Stimulated activated CD4-positive, alpha-beta T cell treated with anti-CD3 and anti-CD28 coated beads, Interleukin-15, amount 100 ng/mL, for 1 hour (primary cell): ENCODE measurements at places on chromosomes 7 and 10.

DNA sequence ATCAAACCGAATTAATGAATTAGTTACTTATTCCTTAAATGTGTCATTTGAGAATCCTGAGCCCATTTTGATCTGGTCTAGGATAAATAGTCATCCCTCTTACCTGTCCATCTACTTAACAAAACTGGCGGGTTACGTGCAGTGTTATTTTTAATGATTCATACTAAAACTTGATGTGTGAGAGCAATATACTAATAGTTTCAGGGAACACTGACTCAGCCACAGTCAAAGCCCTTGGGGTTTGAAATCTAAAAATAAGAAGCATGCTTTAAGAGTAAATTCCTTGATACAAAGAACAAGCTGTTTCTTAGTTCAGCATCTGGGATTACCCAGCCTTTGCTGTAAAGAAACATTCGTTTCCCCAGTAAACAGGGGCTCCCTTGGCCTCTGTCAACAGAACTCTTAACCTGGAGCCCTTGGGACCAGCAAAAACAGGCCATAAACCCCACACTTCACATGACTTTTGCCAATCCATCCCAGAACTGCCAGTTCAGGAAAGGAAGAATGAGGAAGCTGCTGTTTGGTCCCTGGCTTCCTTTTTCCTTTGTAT lies 370.6 kb upstream of the IGFBP3 start:
- DNase-seq = no peak

DNA sequence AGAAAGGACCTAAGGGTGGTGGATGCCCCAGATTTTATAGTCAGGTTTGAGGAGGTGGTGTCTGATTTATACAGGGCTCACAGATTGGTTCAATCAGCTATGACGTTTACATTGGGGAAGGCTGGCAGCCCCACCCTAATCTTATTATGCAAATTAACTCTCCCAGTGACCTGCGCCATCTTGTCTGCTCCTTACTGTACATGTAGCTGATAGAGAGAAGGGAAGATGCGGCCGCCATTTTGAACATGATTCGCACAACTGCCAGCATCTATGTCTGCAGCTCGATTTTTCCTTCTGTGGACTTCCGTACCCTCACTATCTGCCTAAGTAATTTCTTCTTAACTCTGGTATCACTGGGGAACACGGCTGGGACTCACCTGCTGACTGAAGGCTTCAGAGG lies 619.0 kb upstream of the DPP6 start:
- DNase-seq = no peak

DNA sequence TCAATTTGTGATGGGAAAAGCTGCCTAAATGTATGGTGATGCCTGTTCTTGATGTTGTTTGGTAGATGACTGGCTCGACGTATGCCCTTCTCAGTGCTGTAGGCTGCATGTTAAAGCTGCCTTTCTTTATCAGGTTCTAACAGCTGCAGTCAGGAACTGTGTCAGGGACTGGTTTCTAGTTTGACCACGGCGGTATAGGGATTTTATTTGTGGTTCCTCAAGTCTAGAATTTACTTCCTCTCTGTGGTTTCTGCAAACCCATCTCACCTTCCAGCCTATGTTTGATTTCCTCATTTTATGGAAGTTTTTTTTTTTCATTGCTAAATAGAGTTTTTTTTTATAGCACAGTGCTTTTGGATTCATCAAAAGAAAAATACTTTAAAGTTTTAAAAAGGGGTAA lies 26.5 kb downstream of the LMTK2 start:
- DNase-seq = no peak

DNA sequence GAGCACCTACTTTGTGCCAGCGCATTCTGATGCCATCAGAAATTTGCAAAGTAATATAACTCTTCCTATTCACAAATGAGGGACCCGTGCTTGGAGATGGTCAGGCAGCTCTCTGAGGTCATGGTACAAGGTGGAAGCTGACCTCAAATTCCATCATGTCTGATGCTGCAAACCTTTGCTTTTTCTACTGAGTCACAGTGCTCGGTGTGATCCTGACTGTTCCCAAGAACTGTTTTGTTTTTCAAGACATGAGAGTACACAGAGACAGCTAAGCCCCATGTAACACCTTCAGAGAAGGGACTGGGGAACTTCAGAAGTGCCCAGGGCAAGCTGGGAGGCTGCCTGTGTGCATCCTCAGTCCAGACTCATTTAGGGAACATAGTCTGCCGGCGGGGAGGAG lies 111.3 kb downstream of the FRMD4A start:
- DNase-seq = no peak

DNA sequence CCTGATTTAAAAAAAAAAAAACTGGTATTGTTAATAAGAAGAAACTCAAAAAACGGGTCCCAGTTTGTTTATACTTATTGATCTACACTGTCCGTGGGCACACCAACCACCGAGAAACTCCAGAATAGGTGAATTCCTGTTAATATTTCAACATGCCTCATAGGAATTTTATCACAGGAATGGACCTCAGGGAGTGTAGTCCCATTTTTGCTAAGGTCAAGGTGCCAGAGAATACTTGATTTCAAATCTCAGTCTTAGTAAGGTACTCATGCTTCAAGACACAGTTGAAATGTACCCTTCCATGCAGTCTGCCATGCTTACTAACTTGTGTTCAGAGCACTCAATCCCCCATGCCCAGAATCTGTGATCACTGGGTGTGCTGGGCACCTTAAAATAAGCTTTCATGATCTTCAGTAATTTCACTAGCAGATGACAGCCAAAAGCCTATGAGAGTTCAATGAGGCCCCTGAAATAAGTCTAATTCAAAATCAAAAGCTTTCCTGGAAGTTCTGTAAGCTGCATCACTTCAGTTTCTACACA lies 385.7 kb downstream of the TNS3 start:
- DNase-seq = no peak

- no peak for DNase-seq
These were observed 9.4 kb upstream of the PIP4K2A start for GRCh38 chr10:22723783-22724182.

DNA sequence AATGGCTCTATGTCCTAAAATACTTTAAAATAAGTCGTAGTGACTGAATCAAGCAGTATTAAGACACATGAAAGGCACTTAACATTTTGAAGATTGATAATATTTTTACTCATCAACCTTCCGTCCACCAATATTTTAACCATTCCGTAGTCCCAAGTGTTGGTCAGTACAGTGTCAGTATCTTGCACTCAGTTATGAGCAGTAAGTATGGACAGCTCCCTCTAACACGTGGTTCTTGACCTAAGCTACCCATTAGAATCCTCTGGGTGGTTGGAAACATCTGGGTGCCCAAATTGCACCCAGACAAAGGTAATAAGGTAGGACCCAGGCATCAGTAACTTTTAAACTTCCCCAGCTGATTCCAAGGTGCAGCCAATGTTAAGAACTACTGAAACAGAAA lies 260.2 kb downstream of the HDAC9 start:
- DNase-seq = no peak

DNA sequence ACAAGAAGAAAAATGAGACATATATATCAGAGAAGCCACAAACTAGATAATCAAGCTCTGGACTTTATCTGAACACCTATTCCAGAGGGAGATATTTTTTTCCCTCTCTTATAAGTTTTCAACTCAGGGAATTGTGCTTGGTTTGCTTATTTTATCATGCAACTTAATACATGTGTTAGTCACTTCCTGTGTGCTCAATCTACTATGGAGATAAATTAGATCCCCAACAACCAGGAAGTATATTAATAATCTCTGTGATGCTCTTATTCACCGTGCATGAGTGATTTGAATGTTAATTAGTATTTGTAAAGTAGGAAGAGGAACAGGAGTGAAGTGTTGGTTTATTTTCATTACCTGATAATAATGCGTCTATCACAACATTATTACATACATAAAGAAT lies 38.8 kb upstream of the ZNF365 start:
- no peak for DNase-seq

GRCh38 chr10:121270906-121271305 lies 327.3 kb downstream of the FGFR2 start:
- DNase-seq = no peak

DNA sequence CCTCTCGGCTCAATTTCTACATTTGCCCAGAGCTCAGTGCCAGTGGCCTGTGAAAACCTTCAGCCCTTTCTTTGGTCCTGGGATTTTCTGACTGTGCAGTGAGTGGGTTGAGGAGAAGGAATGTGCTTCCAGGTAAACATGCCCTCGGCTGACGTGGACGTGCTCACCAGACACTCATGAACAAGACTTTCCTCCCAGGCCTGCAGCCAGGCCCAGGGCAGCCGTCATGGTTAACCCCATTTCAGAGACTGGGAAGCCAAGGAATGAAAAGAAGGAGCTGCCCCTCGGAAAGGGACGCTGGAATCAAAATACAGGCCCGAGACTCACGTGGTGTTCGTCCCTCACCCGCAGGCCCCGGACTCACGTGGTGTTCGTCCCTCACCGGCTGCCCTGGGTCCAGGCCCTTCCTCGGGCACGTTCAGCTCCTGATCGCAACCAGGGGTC lies 8.8 kb upstream of the CALML5 start:
- DNase-seq = no peak

- DNase-seq = no peak
These were observed 79.7 kb downstream of the VIPR2 start for GRCh38 chr7:159064816-159065510.

DNA sequence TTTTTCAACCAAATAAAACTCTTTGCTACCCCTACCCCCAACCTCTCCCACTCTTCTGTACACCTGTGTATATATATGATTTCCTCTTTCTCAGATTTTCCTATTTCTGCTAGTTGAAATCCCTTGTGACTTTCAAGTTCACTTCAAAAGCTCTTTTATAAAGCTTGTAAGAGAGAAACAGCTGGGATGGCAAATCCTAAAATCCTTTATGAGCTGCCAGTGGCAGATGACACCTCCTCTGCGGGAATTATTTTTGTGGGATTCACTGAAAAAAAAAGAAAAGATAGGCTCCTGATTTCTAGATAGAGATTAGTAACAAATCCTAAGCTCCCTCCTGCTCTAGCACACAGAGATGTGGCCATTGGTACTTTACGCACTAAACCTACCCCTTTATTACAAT lies 92.9 kb downstream of the AHR start:
- no peak for DNase-seq

DNA sequence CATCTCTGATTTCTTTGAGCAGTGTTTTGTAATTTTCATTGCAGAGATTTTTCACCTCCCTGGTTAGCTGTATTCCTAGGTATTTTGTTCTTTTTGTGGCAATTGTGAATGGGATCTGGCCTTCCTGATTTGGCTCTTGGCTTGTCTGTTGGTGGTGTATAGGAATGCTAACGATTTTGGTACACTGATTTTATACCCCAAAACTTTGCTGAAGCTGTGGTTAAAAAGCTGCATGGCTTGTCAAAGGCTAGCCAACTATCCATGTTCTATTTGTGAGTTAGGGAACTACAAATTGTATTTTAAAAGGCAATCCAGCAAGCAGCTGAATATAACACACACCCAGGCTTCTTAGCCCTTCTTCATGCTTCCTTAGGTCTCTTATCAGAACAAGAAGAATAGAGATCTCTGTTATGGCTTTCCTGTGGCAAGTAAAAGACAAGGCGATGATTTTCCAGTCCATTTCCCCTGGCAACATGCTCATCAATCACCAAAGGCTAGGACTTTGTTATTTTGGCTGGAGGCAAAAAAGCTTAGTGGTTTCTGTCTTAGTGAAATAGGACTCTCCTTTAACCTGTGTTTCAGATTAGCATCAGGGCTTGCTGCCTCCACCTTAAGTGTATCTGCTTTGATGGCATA lies 77.5 kb downstream of the CDK6 start:
- no peak for DNase-seq

GRCh38 chr7:75924889-75925288 lies 9.9 kb downstream of the POR start:
- no peak for DNase-seq

GRCh38 chr10:116707981-116708380 lies 34.4 kb downstream of the HSPA12A start:
- DNase-seq = no peak

DNA sequence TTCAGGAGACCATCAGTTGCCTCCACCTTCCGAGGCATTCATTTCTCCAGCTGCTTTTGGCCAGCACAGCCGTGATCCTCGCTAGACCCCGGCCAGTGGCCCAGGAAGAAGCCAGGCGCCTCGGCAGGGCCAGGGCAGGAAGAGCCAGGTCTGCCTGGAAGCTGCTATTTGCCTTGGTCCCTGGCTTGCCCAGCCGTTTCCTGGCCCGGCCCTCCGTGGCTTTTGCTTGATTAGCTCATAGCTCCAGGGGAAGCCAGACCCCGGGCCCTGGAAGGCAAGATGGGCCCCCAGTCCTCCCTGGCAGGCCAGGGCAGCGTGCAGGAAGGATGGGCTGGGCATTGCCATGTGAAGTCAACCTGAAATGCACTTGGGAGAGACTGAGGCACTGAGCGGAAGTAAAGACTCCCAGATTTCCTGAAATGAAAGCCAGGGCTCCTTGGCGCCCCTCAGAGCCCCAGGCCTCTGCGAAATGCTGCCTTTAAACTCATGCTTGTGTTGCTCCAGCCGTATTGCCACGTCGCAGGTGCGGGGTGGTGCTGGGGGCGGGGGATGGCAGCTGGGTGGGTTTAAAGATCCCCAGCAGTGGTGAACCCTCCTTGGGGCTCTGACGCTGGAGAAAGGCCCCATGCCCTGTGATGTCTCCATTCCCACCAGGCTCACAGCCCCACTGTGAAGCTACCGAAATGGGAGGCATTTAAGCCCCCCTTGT lies 160.6 kb downstream of the GRK5 start:
- DNase-seq = no peak

DNA sequence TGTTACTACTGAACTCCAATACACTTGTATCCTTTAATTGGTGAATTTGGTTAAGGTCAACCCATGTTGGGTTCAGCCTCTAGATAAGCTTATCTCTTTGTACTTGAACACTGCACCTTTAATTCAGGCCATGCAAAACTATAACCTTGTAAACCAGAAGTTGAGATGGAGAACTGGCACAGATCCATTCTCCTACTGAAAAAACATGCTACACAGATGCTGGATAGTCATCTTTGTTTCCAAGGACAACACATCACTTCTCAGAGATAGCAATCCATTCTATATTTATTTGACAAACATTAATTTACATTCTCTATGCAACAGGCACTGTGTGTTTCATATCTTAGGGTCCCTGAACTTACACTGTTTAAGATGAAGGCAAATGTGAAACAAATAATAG lies 2.9 kb upstream of the CDK14 start:
- no peak for DNase-seq

DNA sequence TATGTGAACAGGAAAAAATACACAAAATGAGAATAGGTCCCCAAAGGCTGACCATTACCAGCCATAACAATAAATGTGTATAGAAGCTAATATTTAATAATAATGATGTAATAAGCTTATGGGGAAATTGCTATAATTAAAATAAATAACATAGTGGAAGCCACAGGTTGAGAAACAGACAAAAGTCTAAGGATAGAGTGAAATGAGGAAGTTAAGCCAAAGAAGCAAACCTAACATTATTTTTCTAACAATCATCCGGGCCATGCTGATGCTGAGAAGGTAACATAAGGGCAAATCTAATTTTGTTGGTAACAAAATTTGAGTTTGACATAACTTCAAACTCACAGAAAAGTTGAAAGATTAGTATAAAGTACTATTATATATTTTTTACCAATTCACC lies 115.9 kb downstream of the MICU1 start:
- no peak for DNase-seq

- DNase-seq = no peak
These were observed 318.9 kb downstream of the IPMK start for GRCh38 chr10:57948796-57949195.

- no peak for DNase-seq
These were observed 41.6 kb downstream of the TLX1 start for GRCh38 chr10:101172741-101173140.
